Ureter (tissue), 1 donor: ENCODE measurements at places on chromosomes 12 and 14. TPM values are rescaled to one million over a fixed set of nuclear protein-coding genes. Genes with fewer than 3 reads are reported as not detected.

The KLRK1 gene
- total RNA-seq = 7.6 TPM

The SLC38A4 gene
- 37.1 TPM for total RNA-seq

The ARHGEF25 gene
- 41.5 TPM for total RNA-seq

The GPR137C gene
- total RNA-seq = 2.2 TPM

The HOXC10 gene
- total RNA-seq = 8.5 TPM

The CLEC7A gene
- total RNA-seq = 9.0 TPM

The MYO1H gene
- total RNA-seq = not detected

The CEBPE gene
- not detected for total RNA-seq

The RFX4 gene
- total RNA-seq = not detected

The CYP27B1 gene
- total RNA-seq = 1.6 TPM

The ACVR1B gene
- total RNA-seq = 40.6 TPM

The SLC16A7 gene
- total RNA-seq = 33.4 TPM

The ASPG gene
- 6.4 TPM for total RNA-seq

The OTX2 gene
- total RNA-seq = not detected

The RESF1 gene
- total RNA-seq = 68.1 TPM

The CD163 gene
- 74.3 TPM for total RNA-seq

The ESPL1 gene
- total RNA-seq = 2.3 TPM

The SBNO1 gene
- total RNA-seq = 31.2 TPM

The RDH12 gene
- 0.21 TPM for total RNA-seq

The OGFOD2 gene
- total RNA-seq = 24.5 TPM

The RHEBL1 gene
- not detected for total RNA-seq
